Hippocampal formation (tissue), 2 donors: ENCODE measurements at places on chromosomes 11 and 22.

- DNase-seq, result no peak
Measured at GRCh38 chr22:47102648-47103047, 340.2 kb downstream of the TBC1D22A start.

GRCh38 chr22:45676024-45676423 is 4.4 kb downstream of the ATXN10 start:
- DNase-seq, result no peak

DNA sequence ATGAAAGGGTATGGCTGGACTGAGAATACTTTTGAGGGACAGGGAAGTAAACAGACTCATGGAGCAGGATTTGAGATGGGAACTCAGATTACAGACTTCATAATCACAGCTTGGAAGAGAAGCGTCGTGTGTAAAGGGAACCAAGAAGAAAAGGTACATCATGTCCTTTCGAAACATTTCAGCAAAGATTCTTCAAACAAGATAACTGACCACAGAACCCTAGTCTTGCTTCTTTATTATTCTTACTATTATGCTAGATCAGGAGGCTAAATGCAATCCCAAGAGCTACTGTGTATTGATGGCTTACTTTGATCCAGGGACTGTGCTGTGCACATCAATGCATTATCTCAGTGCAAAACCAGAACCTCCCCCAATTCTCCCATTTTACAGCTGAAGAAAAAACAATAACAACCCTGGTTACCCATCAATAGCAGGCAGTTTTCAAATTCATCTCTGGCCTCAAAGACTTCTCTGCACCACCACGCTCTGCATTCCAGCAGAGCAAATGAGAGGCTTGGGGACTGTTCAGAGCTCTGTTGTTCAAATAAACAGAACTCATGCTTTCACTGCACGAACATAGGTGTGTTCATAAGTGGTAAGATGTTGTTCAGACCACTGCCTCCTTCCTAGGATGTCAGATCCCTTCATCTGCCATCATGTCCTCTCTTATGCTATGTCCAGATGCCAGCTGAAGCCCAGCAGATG is 104.8 kb upstream of the NAV2 start:
- DNase-seq, result no peak

DNA sequence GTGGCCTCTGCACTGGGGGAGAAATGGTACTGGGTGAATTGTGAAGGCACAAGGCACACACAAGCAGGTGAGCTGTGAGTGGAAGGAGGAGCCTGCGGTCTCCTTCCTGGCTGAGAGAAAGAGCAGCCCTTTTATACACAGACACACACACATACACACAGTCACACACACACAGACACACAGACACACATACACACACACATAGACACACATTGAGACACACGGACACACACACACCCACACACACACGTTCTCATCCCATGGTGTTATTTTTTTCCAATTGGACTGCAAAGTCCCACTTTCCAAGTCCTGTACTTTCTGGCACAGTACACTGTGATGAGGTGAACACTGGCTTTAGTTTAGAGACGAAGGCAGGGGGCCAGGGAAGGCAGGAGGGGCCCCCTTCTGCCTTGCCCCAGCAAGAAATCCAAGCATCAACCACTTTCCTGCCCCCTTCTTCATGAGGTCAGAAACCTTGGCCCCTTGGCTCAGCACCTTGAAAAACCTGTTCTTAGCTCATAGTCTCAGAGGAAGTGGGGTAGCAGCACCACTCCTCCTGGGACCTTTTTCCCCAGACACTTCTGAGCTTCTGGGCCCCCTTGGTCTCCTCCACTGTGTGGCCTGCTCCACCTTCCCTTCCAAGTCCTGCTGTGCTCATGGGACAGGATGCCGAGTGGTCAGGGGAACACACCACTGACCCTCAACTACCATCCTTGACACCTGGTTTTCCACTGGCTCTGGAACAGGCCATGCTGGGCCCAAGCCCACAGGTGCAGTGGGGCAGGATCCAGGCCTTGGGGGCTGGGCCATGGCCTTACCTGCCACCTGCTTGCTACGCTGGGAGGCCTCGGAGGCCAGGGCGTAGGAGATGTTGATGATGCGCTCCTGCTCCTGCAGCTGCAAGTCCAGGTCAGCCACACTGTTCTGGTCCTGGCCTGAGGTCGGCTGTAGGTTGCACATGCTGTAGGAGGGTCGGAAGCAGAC is 43.8 kb downstream of the C11orf58 start:
- no peak for DNase-seq

- no peak for DNase-seq
Measured at GRCh38 chr11:86660088-86660487, 12.3 kb downstream of the ME3 start.

- DNase-seq, result no peak
Measured at GRCh38 chr11:80993536-80993935, 1552.7 kb upstream of the TENM4 start.

GRCh38 chr22:42511401-42511891 is 8.2 kb downstream of the RRP7A start:
- no peak for DNase-seq

DNA sequence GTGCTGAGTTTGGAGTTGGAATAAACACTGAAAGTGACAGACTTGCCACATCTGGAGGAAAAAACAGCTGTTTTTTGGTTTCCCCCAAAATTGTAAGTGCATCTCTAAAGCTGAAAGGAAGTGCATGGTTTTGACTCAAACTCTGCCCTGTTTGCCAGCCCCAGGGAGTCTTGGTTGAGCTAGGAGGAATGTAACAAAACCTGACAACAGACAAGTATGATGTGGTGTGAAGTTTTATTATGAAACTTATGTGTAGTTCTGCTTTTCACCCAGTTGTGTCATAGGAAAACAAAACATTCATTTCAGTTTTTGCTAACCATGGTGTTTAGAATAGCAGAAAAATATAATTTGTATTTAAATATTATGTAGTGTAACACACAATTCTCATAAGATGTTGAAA is 31.7 kb upstream of the PDE3B start:
- no peak for DNase-seq

DNA sequence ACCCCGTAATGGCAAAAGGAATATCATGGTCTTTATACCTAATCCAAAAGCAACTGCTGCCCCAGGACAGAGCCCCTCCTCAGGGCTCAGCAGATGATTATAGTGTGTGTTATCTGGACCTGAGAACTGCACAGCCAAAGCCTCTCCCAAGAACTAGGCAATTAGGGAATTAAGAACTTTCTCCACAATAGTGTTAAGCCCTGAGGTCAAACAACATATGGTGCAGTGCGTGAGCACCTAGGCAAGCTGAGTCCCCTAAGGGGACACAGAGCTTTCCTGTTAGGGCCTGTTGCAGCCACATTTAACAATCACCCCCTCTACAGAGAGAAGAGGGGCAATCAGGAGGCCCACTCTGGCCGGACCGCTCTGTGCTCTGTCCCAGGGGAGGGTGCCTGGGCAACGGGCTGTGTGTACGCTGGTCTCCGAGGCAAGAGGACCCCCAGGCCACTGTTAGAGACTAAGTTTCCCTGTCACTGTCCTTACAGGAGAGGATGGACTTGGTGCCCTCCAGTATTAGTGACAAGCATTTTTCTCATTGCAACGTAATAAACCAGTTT is 1.4 kb upstream of the KCNJ5 start:
- no peak for DNase-seq

DNA sequence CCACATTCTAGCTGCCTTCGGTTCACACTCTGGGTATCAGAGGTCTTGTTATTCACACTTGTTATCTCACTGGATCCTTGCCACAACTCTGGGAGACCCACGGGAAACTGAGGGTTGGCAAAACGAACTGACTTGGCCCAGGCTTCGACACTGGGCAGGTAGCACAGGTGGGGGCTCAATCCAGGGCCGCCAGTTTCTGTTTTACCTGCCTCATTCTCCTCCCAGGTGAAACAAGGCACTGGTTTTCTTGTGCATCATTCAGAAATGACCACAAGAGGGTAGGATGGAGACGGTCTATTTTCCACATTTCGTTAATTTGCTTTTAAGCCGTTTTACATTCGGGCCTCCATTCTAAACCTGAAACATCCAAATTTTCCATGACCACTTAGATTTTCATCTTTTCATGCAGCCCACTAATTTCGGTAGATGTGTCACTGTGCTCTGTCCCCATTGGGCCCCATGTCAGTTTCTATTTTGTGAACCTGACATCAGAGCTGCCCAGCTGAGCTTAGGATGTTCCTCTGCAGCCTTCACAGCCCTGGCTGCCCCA is 108.1 kb downstream of the KIAA1671 start:
- DNase-seq, result no peak

GRCh38 chr22:37990862-37991261 is 6.5 kb upstream of the SOX10 start:
- no peak for DNase-seq

- no peak for DNase-seq
Measured at GRCh38 chr22:50061824-50062355, 3.8 kb upstream of the TTLL8 start.
